ENCODE measurements at places on chromosomes 2 and 18. TPM values are rescaled to one million over a fixed set of nuclear protein-coding genes. Genes with fewer than 3 reads are reported as not detected.

CD8B2 gene
- total RNA-seq = not detected

GNLY gene
- not detected for total RNA-seq

APLF gene
- 0.64 TPM for total RNA-seq

TCF23 gene
- not detected for total RNA-seq

ARHGAP15 gene
- total RNA-seq = not detected

ASPRV1 gene
- total RNA-seq = 0.37 TPM

LOXL3 gene
- 0.45 TPM for total RNA-seq

LRRC30 gene
- not detected for total RNA-seq

SS18 gene
- total RNA-seq = 48.2 TPM

CFAP53 gene
- total RNA-seq = 0.44 TPM

C2orf15 gene
- 0.40 TPM for total RNA-seq

LDLRAD4 gene
- total RNA-seq = 2.7 TPM

NR4A2 gene
- 4.5 TPM for total RNA-seq

DRC1 gene
- total RNA-seq = 0.22 TPM

SERPINB12 gene
- not detected for total RNA-seq

GPD2 gene
- 26.4 TPM for total RNA-seq

RAPGEF4 gene
- 0.15 TPM for total RNA-seq

TANC1 gene
- total RNA-seq = 7.3 TPM

RTTN gene
- total RNA-seq = 6.3 TPM

AQP12A gene
- not detected for total RNA-seq

FTCDNL1 gene
- 2.3 TPM for total RNA-seq

GRB14 gene
- 5.2 TPM for total RNA-seq

B3GNT7 gene
- 1.8 TPM for total RNA-seq

ABHD3 gene
- 26.4 TPM for total RNA-seq

CDH7 gene
- total RNA-seq = not detected

KCNG2 gene
- total RNA-seq = not detected

SCN1A gene
- total RNA-seq = not detected

AMER3 gene
- not detected for total RNA-seq

IL1RN gene
- 0.42 TPM for total RNA-seq

C2orf81 gene
- total RNA-seq = 2.8 TPM

NT5C1B gene
- not detected for total RNA-seq

CKAP2L gene
- total RNA-seq = 13.4 TPM

MYCN gene
- total RNA-seq = not detected

TMEM237 gene
- total RNA-seq = 23.8 TPM

SULT1C2 gene
- total RNA-seq = 1.3 TPM

AGXT gene
- not detected for total RNA-seq
